ENCODE measurements at places on chromosomes 2 and 18.

DNA sequence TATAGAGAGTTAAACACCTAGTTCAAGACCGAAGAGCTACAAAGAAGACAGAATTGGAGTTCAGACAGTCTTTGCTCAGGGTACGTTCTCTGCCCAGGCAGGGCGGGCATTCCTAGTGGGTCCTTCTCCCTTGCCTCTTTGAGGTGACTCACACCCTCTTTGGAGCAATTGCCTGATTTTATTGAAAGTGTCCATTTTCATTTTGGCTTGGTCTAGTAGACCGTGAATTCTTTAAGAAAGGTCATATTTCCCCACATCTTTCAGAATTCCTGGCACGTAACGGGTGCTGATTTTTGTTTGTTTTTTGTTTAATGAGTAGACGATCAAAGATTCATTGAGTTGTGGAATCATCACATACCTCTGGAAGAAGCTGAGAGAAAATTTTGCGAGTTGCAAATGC is 871.5 kb downstream of the RNF144A start:
- no peak for DNase-seq

GRCh38 chr18:24474406-24474805 is 14.0 kb downstream of the HRH4 start:
- DNase-seq = no peak

DNA sequence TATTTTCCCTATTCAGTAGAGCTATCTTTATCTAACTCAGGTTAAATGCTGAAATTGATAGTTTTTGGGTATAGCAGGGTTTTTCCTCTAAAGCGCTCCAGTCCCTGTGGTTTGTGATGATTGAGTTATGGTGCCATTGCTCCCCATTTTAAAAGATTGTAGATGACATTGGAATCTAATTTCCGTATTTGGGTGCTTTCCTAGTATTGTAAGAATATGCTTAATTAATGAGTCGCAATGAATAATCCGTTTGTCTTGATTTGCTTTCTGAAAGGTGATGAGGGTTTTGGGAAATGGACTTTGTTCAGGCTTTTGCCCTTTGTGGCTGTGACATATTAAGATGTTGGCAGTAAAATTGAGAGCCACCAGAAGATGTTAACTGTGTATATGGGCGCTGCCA is 3.9 kb downstream of the RPS7 start:
- DNase-seq = no peak

DNA sequence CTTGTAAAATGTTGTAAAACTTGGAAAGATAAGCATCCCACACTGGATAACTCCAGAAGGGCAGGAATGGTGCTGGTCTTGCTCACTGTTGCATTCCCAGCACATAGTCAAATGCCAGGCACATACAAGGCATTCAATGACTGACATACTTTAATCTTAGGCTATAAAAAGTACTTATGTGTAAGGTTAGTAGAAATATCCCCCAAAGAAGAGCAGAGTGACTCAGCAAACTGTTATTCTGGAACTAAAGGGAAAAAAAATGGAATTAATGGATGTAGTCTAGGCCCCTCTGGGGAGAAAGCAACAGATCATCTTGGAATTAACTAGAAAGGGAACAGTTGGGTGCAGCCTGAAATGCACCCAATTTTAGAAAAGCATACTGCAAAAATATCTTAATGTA is 9.0 kb downstream of the ZBTB14 start:
- DNase-seq = no peak

- no peak for DNase-seq
Measured at GRCh38 chr2:60553495-60554073, at the start of gene BCL11A. BCL11A (minus strand) TSS chr2:60553654; CDS start chr2:60553270, 384 bp downstream.

- no peak for DNase-seq
Measured at GRCh38 chr18:250685-251084, 17.2 kb downstream of the THOC1 start.

GRCh38 chr2:216426938-216427337 is 14.7 kb downstream of the SMARCAL1 start:
- DNase-seq = no peak
